Stimulated activated CD4-positive, alpha-beta T cell treated with anti-CD3 and anti-CD28 coated beads, Interleukin-1b, Interleukin-23, amount 100 ng/mL, for 1 hour (primary cell): ENCODE measurements at places on chromosomes 12 and 14.

GRCh38 chr12:79997096-79997791, 62.3 kb upstream of the PPP1R12A start:
- DNase-seq, result no peak

- no peak for DNase-seq
Measured at GRCh38 chr12:107634530-107634929, 51.1 kb upstream of the PWP1 start.

DNA sequence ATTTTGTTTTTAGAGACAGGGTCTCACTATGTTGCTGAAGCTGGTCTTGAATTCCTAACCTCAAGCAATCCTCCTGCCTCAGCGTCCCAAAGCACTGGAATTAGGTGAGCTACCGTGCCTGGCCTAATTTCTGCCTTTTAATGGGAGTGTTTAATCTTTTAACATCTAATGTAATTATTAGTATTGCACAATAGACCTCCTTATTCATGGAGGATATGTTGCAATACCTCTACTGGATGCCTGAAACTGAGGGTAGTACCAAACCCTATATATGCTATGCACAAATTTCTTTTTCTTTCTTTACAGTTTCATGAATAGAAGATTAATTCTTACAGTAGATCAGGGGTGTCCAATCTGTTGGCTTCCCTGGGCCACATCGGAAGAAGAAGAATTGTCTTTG, 47.8 kb downstream of the MYRFL start:
- DNase-seq, result no peak

GRCh38 chr12:41924111-41924510, 220.6 kb downstream of the GXYLT1 start:
- no peak for DNase-seq

GRCh38 chr14:99148131-99148530, 123.9 kb downstream of the BCL11B start:
- DNase-seq, result no peak

- DNase-seq, result no peak
Measured at GRCh38 chr12:123808167-123808566, 46.1 kb downstream of the DNAH10 start.

GRCh38 chr14:75905147-75905904, 76.5 kb downstream of the TGFB3 start:
- DNase-seq, result no peak

DNA sequence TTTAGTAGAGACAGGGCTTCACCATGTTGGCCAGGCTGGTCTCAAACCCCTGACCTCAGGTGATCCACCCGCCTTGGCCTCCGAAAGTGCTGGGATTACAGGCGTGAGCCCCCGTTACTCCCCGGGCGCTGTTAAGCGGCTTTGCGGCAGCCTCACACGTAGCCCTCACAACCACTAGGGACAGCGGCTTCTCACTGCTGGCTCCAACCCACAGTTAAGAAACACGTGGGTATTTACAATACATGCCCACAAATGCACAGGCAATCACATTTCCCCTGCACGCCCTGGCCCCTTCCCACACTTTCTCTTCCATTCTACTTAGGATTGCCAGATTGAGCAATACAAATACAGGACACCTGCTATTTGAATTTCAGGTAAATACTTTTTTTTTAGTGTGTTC, 37.0 kb upstream of the EIF5 start:
- DNase-seq, result no peak

DNA sequence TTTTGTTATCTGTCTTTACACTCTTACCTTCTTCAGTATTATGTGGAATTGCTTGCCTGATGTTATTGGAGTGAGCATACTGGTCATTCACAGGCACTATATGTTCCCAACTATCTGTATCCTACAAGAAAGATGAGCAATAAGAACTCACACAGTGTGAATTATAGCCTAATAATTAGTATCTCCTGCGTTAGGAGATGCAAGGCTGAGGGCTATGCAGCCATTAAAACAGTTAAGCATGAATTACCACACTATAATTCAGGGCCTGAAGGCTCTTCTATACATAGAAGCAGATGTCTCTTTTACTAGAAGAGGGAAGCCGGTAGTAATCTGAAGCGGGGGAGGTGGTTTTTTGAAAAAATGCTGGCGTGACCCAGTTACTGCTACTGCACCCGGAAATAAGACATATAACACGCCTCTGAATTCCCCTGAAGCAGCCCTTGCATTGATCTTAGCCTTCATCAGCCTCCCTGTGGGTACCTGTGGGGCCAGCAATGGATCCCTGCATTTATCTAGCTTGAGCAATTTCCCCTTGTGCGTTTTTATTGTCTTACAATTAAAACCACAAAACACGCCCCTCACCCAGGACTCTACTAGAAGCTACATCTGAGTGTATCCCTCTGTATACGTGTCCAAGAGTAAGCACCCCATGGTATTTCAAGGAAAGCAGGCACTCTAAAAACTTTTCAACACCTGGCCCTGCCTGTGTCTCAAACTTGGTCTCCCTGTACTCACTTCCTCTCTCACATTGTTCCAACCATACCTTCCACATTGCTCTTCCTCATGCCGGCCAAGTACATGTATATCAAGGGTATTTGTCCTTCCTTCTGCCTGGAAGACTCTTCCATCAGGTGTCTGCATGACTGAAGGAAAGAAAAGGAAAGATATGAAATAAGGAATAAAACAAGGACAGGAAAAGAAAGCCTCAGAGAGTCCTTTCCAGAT, 210.9 kb upstream of the ARID2 start:
- peak; percentile 7 for DNase-seq

DNA sequence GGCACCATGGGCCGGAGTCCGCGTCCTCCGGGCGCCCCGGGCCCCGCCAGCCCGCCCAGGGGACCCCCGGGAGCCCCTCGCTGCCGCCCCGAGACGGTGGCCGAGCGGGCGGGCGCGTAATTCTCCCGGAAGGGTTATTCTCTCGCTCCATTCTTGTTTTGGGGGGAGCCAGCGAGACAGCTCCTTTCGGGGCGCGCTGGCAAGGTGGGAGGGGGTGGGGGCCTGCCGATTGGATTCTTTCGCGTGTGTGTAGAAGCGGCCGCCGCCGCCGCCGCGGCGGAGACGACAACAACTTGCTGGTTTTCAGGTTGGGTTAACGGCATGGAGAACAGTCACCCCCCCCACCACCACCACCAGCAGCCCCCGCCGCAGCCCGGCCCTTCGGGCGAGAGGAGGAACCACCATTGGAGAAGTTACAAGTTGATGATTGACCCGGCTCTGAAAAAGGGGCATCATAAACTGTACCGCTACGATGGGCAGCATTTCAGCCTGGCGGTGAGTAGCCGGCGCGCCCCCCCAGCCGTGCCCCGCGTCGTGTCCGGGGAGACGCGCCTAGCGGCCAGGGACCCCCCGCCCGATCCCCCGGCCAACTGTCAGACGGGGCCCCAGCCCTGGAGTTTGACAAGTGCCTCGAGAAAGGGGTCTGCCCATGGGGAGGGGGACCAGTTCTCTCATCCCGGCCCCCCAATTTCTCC, 755 bp downstream of the SETD1B start:
- no peak for DNase-seq

- no peak for DNase-seq
Measured at GRCh38 chr12:61934564-61934963, 325.6 kb upstream of the USP15 start.

DNA sequence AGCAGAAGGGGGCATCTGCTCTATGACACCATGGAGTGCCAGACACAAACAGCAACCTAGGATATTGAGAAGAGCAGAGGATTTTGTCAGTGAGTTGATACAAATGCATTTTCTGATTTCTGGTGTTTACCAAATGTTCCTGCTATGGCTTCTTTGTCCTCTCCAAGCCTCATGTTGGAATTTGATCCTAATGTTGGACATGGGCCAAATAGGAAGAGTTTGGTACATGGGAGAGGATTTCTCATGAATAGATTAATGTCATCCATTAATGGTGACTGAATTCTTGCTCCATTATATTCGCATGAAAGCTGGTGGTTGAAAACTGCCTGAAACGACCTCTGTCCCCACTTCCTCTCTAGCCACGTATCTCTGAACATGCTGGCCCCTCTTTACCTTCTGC, 1002.2 kb upstream of the FLRT2 start:
- DNase-seq, result no peak

GRCh38 chr12:89206390-89206789, 145.9 kb downstream of the DUSP6 start:
- no peak for DNase-seq

DNA sequence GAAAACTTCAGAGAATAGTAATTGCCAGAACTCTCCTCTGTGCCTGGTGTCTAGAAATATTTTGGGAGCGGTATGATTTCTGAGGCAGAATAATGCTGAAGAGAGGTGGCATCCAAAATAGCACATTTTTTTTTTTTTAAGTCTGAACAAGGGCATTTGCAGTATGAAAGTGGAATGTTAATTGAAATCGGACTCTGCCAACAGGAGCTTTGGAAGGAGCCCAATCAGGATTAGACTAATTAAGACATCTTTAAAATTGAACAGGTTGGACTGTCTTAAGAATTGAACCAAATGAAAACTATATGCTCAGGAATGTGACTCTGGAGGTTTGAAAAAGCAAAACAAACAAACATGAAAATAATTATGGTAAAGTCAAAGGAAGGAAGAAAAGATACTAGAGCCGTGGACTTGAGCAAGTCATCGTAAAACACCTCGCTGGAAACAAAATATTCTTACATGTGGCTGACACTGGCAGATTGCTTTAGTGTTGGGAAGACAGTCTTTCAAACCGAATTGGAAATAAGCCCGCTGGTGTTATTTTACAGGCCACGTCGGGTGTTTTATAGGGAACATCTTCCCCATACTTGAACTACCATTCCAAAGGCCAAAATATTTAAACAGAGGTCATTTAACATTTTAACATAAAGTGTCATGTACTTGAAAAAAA, 436.3 kb downstream of the VRK1 start:
- no peak for DNase-seq

DNA sequence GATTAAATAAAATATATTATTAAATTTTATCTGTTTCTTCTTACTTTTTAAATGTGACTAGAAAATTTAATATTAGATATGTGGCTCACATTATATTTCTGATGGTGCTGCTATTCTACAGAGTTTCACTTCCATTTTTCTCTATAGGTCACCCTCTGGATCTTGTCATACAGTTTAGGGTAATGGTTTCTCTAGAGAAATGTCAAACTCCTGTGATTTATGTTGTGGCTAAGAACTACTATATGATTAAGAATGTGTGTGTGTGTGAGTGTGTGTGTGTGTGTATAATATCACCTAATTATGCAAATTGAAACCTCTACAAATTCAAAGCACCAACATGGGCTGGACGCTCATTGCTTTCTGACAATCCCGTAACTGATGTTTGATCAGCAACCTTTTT, 325.9 kb downstream of the ADAMTS20 start:
- no peak for DNase-seq

DNA sequence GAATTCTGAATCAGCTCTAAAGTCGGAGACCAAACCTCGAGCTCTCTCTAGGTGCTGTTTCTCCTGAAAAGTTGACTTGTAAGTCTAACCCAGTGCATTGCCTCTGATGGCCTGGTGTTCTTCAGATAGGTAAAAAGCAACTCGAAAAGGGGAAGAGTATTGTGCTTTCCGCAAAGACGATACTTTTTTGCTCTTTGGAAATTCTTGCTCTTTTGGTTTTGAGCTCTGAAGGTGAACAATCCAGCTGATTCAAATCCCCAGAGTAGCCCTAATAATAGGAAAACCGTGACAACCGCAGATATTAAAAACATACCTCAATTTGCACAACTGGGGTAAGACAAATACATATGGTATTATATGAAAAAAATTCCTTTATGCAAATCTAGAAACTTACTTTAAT, 447.4 kb downstream of the RAD51B start:
- DNase-seq, result no peak

DNA sequence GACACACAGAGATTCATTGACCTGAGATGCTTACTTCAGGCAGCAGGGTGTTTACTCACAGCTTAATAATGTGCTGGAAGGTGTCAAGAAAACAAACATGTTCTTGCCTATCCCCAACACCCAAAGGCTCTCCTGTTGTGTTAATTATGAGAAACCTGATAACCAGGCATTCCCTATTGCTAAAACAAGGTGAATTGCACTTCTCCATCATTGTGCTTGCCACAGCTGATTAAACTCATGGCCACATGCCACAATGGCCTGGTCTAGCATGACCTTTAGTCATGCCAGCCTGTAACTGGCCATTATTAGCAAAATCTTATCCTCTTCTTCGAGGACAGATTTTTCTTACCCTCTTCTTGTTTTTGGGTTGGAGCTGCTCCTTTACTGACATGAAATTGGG, 21.4 kb downstream of the SMOC1 start:
- DNase-seq, result no peak

DNA sequence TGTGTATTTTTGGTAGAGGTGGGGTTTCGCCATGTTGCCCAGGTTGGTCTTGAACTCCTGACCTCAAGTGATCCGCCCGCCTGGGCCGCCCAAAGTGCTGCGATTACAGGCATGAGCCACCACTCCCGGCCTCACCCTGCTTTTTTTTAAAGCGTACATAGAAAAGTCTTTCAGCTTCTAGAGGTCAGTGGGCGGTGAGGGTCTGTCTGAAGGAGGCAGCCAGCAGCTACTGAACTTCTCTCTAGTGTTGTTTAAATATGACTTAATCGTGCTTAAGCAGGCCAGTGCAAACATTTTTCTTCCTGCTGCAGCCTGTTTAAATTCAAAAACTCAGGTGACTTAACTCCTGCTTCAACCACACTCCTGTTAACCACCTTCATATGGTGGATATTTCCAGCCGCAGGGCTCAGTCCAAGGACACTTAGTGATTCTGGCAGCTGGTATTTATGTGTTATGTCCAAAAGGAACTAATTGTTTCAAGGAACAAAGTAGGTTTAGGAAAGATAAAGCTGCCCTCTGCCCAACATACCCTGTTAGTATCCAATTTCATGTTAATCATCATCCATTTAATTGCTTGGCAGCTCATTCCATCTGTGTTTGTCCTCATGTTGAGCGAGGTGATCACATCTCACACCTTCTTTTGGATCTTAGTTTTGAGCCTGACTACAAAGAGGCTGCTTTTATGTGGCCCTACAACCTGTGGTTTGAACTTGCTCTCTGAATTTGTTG, 2.0 kb downstream of the PRKAB1 start:
- no peak for DNase-seq
